AG08395 (cell line): ENCODE measurements at places on chromosomes 2 and 18.

DNA sequence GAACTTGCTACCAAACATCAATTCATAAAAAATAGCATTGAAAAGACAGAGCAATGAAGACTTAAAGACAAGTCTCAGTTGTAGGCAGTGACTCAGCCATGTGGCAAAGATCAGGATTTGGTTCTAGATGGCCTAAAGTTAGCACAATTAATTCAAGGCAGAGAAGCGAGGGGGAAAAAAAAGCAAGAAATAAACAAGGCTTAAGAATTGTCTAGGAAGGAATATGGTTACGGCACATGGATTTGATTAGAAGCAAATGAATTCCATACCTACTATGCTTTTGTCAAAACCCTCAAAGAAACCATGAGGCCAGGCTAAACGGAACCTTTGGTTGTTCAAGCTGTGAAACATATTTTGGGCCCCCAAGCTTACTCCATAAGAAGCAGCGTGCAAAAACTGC, 362.2 kb upstream of the KCNH7 start:
- DNase-seq = peak; percentile 5

- peak; percentile 83 for DNase-seq
Measured at GRCh38 chr2:69163109-69163508, 150.1 kb downstream of the ANTXR1 start.

DNA sequence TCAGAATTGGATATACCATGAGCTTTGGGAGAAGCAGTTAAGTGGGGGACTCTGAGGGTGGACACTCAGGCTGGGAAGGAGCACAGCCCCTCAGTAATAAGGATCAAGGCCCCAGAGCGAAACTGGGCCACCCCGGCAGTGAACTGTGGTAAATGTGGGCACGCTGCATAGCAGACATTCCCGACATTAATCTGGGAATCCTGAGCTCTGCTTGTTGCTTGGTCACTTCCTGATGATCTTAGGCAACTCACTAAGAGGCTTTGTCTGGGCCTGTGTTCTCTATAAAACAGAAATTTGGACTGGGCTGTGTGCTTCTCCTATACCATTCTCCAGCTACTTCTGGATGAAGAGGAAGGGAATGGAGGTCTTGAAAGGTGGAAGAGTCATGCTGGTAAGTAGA, 4.8 kb downstream of the TGFBRAP1 start:
- DNase-seq = peak; percentile 63

GRCh38 chr2:108182489-108182888, 57.3 kb upstream of the SULT1C3 start:
- no peak for DNase-seq

DNA sequence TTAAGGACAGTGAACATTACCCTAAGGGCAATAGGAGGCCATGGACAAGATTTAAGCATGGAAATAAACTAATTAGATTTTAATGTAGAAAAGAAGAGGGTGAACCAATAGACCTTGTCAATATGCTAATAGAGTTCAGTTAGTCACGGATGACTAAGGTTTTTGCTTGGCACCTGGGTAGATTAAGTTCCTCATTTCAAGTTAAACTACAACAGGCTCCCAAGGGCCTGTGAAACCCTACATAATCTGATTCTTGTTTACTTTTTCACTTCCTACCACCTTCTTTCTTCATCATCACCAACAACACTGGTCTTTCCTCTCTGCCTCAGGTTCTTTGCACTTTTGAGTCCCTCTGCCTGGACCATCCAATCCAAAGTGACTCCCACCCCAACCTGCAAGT, 14.8 kb downstream of the SP110 start:
- DNase-seq = no peak

- DNase-seq = no peak
Measured at GRCh38 chr18:60880184-60880583, 453.0 kb upstream of the CDH20 start.

GRCh38 chr2:12715258-12716031, 1.3 kb upstream of the TRIB2 start:
- DNase-seq = no peak

DNA sequence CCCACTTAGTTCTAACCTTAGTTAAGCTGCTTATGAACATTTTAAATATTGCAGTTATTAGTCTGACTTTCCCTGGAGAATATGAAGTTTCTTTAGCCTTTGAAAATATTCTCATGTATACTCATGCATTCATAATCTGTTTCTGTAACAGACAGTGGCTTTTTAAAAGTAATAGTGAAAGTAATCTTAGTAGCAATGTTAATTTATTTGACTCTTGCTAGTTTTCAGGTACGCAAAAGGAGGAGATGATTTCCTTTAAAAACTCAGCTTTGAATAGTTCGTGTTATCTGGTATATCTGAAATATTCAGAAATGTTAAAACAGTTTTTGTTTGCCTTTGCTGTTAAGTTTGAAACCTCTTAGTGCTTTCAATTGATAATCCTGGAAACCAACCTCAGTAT, 3.8 kb downstream of the ANKRD12 start:
- no peak for DNase-seq

DNA sequence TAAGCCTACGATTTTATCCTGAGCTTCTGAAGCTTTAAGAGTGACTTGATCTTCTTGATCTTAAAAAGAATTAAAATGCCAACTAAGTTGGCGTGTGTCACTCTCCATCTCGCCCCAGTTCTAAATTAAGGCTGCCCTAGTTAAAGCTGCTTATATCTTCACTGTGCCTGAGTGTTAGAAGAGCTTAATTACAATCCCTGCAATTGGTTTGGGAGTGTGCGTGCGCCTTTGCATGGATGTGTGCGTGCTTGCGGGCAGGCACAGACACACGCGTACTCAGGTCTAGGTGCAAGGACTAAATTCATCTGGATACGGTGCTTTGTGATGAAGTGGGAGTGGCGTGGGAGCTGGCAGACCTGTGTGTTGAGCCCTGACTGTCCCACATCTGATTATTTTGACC, 201.5 kb downstream of the FAM210A start:
- no peak for DNase-seq

DNA sequence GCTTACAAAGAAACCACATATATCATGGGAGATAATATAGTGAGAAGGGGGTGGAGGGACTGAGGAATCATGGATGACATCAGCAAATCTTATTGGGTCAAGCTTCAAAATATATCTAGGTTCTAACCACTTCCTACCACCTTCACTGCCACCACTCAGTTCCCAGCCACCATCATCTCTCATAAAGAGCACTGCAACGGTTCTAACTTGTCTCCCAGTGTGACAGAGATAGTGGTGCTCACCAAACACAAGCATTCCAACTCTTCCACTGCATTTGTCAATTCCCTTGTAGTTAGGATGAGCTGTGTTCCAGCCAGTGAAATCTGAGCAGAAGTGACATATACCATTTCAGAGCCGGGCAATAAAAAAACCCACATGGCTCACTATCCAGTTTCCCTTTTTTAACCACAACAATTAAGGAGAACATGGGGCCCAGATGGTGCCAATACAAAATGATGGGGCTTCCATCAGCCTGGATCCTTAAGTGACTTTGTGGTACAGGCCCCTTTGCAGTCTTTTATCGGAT, 318.1 kb downstream of the NBAS start:
- DNase-seq = no peak

- peak; percentile 80 for DNase-seq
Measured at GRCh38 chr2:41869542-41870264, 178.1 kb upstream of the PKDCC start.

DNA sequence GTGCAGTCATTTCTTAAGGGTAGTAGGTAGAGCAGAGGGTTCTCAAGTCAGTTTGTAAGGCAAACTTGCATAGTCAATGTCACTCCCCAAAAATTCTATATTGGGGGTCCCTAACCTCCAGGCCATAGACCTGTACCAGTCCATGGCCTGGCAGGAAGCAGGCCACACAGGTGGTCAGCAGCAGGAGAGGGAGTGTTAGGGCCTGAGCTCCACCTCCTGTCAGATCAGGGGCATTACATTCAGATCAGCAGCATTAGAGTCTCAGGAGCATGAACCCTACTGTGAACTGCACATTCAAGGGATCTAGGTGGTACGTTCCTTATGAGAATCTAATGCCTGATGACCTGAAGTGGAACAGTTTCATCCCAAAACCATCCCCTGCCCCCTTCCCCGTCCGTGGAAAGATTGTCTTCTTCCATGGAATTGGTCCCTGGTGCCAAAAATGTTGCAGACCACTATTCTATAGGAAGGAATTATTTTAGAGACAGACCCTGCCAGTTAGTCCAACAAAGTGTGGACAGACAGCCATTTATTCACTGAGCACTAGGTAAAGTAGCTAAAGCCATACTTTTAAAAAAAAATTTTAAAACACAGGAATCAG, 6.7 kb downstream of the COA5 start:
- peak; percentile 49 for DNase-seq

GRCh38 chr2:63651861-63652651, 63.3 kb downstream of the MDH1 start:
- DNase-seq = no peak

- no peak for DNase-seq
Measured at GRCh38 chr18:25229920-25230319, 122.0 kb downstream of the ZNF521 start.

DNA sequence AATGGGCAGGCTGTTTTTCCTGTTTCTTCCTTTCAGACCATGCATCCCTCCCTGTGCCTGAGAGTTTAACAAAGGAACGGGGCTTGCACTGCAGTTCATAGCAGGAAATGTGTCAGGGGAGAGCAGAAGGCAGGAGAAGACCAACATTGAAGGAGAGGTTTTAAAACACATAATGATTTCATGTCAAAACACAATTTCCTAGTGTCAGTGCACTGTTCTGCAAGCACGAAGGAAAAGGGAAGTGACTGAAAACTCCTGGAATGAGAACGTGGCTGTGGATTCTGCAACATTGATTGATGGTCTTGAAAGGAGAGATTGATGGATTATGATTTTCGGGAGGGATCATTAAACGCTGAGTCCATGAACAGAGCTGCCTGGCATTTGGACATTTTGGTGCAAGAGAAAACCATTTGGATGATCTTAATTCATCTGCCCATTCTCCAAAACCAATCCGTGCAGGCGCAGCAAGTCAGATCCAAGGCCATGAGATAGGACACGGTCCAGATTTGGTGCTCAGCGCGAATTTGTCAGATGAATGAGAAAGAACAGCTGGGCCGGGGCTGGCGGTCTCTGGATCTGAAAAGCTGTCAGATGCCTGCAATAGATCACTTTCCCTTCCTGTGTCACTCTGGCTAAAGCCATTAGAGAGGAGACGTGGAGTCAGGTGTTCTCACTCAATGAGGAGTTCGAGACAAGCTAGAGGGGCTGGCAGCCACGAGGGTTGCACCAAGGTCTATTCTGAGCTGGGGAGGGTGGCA, 38.4 kb downstream of the C1QL2 start:
- DNase-seq = no peak

- DNase-seq = no peak
Measured at GRCh38 chr18:79708412-79708811, 28.8 kb downstream of the CTDP1 start.

DNA sequence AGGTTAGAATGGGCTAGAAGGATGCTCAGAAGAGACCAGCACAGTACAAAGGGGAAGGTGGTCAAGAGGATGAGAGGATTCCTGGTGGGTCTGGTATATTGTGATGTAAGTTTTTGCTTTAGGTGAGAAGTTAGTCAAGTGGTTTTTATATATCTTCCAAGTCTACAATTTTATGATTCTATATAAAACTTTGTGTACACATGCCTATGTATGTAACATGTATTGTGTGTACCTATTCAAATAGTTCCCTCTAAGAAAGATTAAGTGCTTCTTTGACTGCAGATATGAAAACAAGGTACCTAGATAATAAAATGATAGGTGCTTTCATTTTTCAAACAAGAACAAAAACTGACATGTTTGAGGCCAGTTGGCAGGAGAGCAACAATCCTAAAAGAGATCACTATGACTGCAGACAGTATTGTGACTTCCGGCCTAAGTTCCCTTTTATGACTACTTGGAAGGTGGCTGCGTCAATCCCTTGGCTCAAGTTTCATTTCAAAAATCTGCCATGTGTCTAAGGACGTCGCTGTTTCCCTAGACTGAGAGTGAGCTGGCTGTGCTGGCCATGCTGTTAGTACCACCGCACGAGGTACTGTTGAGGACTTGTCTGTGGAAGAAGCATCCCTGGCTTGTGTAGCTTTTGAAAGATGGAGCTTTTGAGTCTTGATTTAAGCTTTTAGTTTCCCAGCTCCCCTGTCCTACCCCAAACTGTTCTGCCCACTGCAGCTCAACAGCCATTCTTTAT, 123.1 kb downstream of the PRPF40A start:
- peak; percentile 5 for DNase-seq

GRCh38 chr2:96885432-96886347, 15.8 kb upstream of the SEMA4C start:
- DNase-seq = no peak

- DNase-seq = peak; percentile 10
Measured at GRCh38 chr2:44582363-44583008, 220.7 kb downstream of the CAMKMT start.

GRCh38 chr2:226862623-226863022, 26.8 kb downstream of the RHBDD1 start:
- no peak for DNase-seq

- no peak for DNase-seq
Measured at GRCh38 chr2:9167718-9168657, 38.6 kb upstream of the ASAP2 start.

- no peak for DNase-seq
Measured at GRCh38 chr2:165803123-165803760, 9.2 kb upstream of the GALNT3 start.

- DNase-seq = no peak
Measured at GRCh38 chr2:7945026-7945425, 736.8 kb upstream of the ID2 start.

- no peak for DNase-seq
Measured at GRCh38 chr2:46643493-46643892, 164.1 kb downstream of the TMEM247 start.

DNA sequence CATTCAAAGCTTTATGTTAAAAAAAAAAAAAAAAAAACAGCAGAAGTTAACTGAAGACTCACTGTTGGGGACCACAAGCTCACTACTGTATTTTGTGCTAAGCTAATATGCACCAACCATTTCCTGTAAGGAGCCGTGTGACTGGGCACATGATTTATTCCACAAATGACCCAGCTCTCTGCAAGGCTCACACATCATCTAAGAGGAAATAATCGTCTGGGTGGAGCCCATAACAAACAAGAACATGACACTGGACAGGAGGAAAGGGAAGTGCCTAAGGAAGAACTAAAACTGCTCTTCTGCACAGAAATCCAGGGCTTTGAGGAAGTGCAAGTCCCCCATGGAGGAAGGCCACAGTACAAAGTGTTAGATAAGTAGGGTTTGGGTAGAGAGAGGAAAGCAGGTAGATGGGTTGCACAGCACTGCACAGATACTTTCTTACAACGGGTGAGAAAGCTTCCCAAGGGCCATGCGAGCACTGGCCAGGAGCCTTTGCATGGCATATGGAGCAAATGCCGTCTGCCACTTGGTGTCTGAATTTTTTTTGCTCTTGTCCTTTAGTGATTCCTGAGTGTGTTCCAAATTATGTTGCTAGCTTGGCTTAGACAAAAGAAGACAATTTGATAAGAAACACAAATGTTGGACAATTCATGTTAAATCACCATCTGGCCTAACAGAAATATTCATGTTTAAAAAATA, 24.4 kb downstream of the NFE2L2 start:
- peak; percentile 35 for DNase-seq

DNA sequence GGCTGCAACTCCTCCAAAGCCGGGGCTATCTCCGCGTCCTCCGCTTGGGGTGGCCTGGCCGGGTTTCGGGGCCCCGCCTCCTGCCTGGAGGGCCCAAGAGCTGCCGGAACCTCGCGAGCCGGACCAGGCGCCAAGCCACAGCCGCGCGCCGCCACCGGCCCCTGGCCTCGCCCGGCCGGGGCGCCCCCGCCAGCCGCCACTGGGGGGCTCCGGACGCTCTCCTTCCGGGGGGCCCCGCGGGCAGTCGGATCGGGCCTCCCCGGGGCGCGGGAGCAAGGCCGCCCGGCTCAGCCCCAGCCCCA, 17.4 kb upstream of the HAAO start:
- peak; percentile 88 for DNase-seq

GRCh38 chr2:24461685-24462084, 29.4 kb upstream of the NCOA1 start:
- DNase-seq = no peak
